ENCODE measurements at places on chromosomes 3 and 15.

DNA sequence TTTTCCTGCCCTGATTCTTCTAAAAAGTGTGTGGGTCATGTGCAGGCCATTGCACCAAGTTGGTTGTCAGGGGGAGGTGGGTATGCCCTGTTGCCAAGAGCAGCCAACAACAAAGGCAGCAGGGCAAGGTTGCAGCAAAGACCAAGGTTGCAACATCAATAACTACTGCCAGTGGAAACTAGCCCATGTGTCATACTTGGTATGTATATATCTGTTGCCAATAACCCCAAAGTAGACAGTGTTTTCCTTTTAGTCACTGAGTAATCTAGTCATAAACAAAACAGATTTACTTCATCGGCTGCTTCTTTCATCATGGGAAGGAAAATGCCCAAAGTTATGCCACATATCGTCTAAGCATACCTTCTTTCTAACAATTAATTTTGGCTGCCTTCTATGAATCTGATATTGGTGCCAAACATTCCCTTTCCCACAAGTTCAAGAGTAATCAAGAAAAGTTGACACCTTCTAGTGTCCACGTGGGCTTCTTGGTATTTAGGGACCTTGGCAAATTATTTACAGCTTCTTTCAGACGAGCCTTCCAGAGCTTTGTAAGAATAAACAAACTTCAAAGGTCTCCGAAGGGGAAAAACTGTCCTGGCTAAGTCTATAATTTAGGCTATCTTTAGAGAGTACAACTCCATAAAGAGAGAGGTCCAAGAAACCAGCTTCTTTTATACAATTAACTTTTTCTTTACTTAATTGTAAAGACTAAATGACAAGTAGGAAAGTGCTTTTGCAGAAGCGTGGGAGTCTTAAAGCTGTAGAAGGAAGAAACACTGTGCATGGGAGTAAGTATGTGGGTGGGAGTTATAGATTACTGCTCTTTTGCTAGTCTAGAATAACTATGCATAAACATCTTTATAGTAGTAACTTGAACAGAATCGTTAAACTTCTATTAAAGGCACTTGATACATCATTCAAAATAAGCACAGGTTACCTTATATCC is 10.0 kb upstream of the MBNL1 start:
- no peak for DNase-seq

- no peak for DNase-seq
These were observed 68.7 kb downstream of the TRAK1 start for GRCh38 chr3:42159706-42160472.

DNA sequence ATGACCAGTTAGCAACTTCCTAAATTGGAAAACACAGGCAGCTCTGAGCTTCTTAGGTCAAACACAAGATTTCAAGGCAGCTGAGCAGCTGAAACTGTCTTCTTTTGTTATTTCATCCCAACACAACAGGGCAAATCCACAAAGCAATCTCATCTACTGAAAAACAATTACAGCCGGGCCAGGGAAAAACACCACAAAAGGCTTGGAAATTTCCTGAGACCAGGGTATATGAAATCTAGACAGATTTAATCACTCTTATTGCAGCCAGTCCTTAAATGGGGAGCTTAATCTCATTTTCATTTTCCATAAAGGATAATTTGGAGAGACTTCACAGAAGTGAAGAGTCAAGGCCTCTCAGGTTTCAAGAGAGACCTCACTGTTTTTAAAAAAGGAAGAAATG is 181.8 kb downstream of the SSR3 start:
- DNase-seq: no peak

DNA sequence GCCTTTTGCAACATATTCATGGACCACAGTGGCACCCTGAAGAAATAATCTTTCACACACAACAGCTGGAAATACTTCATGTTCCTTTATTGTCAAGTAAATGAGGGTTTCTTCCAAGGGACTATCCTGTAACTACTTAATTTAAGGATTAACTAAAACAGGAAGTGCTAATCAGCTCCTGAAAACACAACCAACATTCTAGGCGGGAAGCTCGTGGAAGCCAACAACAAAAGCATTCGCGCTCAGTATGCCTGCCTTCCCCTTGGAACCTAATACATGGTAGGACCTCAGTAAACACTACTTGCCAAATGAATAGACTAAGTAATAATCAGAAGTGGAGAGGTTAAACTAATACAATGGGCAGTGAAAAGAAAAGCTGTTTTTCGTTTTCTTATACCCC is 300.9 kb downstream of the RORA start:
- DNase-seq: no peak

DNA sequence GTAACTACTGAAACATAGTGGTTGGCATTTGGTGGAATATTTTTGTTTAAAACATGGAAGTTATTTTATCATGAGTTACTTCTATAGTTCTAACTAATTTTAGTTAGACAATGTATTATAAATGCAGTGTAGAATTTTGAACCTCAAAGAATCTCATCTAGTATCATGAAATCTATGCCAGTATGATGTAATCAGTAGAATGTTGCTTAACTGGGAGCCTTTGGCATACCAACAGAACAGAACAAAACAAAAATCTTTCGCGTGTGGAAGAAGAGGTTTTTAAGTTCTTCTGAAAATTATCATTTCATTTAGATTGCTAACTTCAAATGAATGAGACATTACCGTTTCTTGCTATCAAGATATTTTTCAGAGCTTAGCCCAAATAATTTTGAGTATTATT is 98.4 kb upstream of the LRRFIP2 start:
- DNase-seq: no peak

DNA sequence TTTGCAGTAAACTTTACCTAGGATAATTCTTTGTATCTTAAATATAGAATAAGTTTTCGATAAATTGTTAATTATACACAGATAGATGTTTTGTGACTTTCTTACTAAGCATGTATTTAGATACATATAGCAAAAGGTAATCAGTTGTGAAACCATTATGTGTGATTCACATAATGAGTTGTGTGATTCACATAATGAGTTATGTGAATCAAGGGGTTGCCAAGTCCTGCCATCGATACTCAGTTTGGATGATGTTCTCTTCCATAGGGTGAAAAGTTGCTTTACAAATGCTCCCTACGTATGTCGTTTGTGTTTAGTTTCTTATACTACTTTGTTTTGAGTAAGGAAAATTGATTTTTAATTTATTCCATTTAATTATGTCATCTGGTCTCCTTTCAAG is 682.1 kb downstream of the MECOM start:
- no peak for DNase-seq

DNA sequence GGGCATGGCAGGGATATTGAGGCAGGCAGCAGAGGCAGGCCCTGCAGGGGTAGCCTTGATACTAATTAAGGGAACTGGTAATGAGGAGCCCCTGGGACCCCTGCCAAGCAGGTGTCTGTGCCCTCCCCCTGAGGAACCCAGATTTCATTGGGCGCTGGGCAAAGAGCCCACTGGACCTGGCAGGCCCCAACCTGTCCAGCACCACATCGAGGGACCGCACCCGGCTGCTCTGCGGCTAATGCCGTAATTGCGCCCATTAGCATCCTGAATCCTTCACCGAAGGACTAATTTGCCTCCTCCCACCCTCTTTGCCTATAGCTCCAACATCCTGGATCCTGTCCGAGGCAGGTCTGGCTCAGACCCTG is 13.7 kb upstream of the SEMA3B start:
- no peak for DNase-seq

DNA sequence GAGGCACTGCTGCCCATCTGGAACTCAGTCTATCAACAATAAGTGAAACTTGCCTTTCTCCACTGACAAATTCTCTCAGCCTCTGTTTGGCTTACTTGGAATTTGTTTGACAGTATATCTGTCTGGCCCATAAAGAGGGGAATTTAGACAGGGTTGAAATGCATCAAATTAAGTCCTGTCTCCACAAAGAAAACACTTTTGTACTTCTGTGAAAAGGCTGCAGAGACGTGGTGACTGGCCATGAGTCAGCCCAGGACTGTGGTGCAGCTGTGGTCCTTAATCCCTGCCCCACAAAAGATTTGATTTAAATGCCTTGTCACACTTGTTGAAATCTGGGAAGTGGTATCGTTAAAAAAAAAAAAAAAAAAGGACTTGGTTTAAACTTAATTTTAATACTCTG is 47.5 kb downstream of the RYR3 start:
- no peak for DNase-seq

DNA sequence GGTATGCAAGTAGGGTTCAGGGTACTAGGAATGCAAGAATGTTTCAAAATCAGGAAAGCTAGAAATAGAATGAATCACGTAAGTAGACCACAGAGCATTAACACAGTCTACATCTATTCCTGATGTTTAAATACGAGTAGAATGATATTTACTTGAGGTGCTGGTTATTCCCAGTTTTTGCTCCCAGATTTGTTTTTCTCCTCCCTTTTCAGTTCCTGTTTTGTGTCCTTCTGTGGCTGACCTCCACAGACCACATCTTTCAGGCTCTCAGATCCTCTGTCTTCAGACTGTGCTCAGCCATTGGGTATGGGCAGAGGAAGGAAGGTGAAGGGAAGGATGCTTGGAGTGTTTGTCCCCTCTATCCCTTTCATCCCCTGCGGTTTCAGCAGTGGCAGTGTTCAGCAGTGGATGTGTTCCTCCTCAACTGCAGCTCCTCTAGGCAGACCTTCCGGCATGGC is 276.6 kb downstream of the ZNF621 start:
- DNase-seq: no peak

GRCh38 chr15:25862472-25863110 is 536 bp downstream of the ATP10A start:
- DNase-seq: no peak

DNA sequence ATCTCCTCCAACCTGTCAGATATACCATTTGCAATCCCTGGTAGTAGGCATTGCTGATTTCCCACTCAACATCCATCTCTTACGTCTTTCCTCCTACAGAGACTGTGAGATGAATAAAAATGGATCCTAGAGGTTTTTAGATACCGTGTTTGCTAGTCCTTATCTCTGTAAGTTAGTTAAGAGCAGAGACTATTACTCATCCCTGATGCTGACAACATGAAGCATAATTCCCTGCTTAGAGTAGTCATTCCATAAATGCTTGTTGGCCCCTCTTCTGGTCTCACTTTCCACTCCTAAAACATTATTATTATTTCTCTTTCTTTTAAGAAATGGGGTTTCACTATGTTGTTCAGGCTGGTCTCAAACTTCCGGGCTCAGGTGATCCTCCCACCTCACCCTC is 136.2 kb downstream of the RTP4 start:
- no peak for DNase-seq
